Inflammatory macrophage treated with lipopolysaccharide for 4 hours (primary cell): ENCODE measurements at places on chromosomes 3 and 15.

DNA sequence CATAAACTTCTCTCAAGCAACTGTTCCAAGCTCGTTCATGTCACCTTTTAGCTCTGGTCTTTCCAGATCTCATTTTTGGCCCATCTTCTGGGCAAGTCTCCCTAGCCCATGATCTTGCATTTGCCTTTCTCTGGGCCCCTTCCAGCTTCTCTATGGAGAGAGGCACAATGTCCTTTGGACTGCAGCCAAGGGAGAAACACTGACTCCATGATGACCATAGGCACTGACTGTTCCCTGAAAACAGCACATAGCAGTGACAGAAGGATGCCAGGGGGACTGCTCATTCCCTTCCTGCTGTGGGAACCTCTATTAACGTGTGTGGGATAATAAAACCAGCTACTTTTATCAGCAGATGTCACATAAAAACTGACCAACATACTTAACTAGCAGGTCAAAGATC, 60.3 kb downstream of the STRIT1 start:
- DNase-seq, result no peak

DNA sequence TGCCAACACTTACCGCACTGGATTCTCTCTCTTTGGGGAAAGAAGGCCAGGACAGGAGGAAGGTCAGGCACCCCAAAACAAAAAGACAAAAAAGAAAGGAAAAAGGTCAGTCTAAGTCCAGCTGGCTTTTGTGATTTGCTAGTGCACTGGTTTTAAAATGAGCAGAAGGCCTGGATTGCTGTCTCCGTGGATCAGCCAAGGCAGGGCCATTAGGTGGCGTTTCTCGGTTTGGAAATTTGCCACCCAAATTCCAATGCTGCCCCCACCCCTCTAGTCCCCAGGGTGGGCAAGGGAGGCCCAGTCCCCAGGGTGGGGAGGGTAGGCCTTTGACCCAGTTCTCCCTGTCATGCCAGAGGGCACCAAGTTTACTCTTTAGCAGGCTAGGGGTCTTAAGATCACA, 33.3 kb downstream of the TLE3 start:
- DNase-seq, result no peak

GRCh38 chr3:197784019-197784585, 7.0 kb upstream of the LRCH3 start:
- DNase-seq, result no peak

DNA sequence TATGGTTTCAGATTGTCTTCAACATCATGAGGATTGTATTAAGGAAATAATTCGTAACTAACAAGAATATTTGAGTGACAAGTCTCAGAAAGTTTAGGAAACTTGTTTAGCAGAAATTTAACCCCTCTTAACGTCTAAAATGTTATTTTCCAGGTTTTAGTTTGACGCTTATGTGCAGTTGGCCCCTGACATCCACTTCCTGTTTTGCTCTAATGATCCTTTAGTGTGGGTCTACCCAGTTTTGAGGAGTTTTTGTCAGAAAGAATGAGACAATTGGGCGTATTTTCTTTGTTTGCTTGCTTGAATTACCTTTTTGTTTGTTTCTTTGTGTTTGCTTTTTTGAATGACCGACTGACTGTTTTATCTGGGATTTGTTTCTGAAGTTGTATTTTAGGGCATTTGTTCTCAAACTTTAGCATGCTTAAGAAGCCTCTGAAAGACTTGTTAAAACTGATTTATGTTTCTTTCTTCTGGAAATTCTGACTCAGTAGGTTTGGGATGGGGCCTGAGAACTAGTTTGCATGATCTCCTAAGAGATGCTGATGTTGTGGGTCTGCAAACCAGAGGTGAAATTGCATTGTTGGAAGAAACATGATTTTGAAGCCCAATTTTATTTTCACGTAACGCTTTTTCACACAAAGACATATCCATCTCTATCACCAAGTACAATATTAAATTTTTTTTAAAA, 20.6 kb downstream of the RBMS3 start:
- DNase-seq, result no peak

GRCh38 chr3:80244390-80244789, 476.6 kb upstream of the ROBO1 start:
- no peak for DNase-seq

GRCh38 chr3:71258526-71258925, 325.0 kb downstream of the FOXP1 start:
- no peak for DNase-seq

DNA sequence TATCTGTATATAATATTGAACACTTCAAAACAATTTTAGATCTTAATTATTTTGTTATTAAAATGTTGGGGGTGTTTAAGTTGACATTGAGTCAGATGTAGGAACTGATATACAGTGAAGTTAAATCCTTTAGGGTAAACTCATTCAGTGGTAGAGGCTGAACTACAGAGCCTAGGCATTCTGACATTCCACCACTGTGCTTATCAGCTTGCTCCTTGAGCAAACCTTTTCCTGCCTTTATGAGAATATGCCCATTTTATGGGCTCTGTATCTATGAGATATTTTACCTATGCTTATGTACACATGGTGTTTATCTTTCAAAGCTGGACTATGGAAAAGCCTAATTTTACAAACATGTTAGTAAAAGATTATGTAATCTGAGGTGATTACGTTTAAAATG, 407.5 kb downstream of the ZBTB20 start:
- DNase-seq, result no peak

- no peak for DNase-seq
These were observed 567 bp downstream of the ADAMTS9 start for GRCh38 chr3:64687086-64687780.

DNA sequence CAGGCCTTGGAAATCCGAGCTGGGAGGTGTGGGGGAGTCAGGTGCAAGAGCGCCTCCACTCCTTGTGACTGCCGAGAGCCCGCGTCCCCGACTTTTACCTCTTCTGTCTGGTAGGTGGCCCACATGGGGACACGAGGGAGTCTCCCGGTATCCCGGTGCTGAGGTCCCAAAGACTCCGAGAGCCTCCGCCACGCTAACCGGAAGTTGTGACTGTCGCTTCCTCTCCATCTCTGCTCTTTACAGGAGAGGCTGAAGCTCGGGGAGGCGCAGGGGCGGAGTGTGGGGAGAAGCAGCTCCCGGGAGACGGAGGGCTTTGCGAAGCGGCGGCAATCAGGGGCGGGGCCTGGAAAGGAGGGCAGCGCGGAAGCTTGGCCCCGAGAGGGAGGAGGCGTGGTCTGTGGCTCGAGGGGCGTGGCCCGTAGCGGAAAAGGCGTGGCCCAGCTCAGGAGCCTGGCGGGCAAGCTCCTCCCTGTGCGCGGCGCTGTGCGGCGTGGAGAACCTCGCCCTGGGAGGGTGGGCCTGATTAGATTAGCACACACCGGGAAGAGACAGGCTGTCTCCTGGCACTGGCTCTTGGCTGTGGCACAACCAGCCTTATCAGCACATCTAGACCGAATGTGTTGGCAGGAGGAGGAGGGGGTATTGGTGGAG, 143.9 kb downstream of the GABRB3 start:
- DNase-seq, result no peak

DNA sequence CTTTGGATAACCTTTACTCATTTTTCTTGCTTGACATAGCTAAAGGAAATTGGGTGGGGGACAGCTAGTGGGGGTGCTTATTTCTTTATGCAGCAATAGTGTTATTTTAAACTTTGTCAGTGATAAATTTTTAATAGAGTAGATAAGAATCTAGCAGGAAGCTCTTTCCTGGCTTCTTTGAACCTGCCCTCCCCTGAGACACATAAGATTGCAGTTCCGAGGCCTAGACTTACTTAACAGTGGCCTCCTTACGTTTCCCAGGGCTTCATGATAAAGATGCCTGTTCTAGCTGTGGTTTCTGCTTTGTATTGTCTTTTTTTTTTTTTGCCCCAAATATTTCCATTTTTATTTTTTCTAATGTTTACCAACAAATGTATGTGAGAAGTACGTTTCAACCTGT, 170.1 kb downstream of the VPS8 start:
- no peak for DNase-seq

DNA sequence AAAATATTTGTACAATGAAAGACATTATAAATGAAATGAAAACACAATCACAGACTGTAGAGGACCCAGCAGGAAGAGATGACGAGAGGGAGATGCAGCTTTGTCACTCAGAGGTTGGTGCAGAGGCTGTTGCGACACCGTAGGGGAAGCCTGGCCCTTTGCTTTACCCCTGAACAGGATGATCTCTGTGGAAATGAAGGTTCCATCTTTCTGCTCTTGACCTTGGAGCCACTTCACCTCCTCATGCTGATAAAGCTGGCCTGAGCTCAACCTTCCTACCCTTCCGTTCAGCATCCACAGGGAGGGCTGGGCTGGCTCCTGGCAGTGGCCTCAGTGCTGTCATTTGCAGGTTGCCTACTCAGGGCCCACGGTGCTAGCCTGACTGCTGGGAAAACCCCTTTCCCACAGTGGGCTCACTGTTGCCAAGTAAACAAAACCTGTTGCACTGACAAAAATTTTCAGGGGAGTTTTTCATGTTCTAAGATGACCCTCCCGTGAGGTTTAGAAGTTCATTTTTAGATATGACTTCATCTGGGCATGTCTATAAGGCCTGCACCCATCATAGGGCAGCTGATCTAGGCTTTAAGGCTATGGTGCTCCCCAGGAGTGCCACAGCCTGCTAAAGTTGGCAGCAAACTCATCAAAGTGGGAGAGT, 3.0 kb upstream of the CD80 start:
- DNase-seq, result peak; percentile 99

DNA sequence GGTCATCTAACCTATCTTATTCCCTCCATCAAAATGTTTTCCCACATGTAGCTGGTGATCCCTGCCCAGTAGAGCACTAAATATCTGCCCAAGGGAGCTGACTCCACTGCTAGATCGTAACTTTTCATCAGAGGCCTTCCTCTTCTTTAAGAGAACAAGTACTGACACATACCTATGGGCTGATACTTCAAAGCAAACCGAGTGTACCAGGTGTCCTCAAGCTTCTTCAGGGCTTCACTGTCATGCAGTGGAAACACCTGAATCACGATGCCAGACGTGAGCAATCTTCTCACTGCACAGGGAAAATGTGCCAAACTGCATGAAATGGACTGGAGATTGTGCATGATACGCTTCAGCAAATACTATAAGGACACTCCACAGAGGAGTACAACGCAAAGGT, 41.6 kb downstream of the ANO10 start:
- DNase-seq, result no peak

- no peak for DNase-seq
These were observed 1.5 kb downstream of the ETFA start for GRCh38 chr15:76309601-76310330.

DNA sequence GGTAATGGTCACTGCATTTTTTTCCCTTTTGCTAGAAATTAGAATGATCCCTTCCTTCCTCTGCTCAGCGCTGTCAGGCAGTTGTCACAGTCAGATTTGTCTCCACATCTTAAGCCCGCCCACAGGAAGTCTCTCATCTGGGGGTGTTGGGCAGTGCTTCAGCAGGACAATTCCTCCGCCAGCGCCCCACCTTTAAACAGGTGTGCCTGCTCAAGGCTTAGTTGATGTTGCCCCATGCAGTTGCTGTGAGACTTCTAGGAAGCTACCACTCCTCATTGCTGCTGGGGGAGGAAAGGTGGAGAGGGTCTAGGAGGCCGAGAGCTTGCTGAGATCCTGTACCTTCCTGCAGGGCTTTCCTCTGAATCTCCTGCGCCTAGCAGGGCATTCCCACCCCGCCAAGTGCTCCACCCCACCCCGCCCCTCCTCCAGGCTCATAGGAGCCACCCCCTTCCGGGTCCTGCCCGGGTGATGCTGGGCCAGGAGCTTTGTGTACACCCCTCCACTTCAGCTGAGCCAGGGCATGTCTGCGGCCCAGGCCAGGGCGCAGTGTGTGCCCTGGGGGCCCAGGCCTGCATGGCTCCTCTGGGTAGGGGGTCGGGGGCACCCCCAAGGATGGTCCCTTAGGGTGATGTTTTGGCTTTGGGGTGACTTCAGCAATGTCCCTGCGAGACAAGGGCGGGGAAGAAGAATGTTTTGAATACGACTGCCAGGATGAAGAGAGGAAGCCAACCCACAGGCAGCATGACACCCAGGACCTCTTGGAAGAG, 68.7 kb downstream of the TRAK1 start:
- DNase-seq, result peak; percentile 16
